ENCODE measurements at places on chromosomes 3 and 15. TPM values are rescaled to one million over a fixed set of nuclear protein-coding genes. Genes with fewer than 3 reads are reported as not detected.

The GOLGB1 gene
- 26.0 TPM for total RNA-seq

The RASGRP1 gene
- total RNA-seq, result 165 TPM

The IGDCC3 gene
- total RNA-seq, result not detected

The FETUB gene
- total RNA-seq, result not detected

GRCh38 chr3:154791611-154792010, 288.5 kb upstream of the MME start:
- DNase-seq, result no peak

- no peak for DNase-seq
These were observed 188.4 kb downstream of the ABHD5 start for GRCh38 chr3:43879166-43879565.

GRCh38 chr15:40277471-40277870, 5.4 kb downstream of the ANKRD63 start:
- DNase-seq, result no peak

- DNase-seq, result no peak
These were observed 106.2 kb upstream of the PLAAT1 start for GRCh38 chr3:193134856-193135255.

DNA sequence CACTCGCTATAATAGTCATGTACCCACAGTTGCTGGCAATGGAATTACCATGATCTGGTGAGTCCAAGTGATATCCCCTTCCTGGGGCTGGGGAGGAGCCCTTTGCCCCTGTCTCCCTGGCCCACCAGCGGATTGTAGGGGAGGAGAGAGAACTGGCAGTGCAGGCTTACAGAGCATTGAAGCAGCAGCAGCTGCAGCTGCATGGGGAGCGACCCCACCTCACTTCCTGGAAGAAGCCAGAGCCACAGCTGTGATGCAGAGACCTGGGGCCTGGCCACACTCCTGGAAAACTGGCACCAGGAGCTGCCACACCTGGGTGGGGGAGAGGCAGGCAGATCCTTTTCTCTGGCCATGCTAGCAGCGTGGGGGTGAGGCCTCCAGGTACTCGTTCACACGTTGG, 300.1 kb upstream of the PROK2 start:
- no peak for DNase-seq

DNA sequence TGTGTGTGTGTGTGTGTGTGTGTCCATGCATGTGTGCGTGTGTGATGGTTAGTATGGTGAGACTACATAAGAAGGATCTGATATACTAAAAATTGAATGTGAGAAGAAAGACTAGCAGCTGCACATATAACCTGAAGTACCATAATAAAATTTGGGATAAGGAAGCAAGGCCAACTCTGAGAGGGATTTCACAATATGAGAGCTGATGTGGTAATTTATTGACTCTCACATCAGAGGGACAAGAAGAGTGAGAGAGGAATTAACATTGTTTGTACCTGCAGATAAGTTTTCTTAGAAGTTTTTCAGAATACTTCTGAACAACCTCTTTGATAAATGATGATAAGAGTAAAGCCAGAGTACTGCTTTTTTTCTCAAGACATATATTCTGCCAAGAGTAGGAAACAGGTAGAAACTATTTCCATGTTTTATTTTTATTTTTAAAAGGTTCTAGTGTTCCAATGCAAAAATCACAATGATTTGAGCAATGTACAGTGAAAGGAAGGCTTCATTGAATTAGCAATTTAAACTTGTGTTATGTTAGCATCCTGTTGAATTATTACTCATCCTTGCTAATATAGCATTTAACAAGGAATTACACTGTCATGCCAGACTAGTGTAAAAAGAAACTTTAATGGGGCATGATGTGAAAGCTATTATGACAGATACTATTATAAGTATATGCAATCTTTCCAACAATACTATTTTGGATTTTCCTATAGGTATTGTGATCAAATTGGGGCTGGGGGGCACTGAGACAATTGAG, 415.5 kb upstream of the ARPP21 start:
- no peak for DNase-seq

DNA sequence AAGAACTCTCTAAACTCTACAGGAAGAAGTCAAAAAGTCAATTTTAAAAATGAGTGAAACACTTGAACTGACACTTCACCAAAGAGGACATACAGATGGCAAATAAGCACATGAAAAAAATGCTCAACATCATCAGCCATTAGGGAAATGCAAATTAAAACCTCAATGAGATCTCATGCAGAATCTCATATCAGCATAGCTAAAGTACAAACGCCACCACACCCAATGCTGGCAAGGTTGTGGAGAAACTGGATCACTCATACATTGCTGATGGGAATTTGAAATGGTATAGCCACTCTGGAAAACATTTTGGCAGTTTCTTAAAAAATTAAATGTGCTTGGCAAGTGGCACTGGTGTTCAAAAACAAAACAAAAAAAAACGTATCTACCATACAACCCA, 34.2 kb downstream of the MEGF11 start:
- no peak for DNase-seq

GRCh38 chr15:87952736-87953287, 303.7 kb downstream of the NTRK3 start:
- no peak for DNase-seq

DNA sequence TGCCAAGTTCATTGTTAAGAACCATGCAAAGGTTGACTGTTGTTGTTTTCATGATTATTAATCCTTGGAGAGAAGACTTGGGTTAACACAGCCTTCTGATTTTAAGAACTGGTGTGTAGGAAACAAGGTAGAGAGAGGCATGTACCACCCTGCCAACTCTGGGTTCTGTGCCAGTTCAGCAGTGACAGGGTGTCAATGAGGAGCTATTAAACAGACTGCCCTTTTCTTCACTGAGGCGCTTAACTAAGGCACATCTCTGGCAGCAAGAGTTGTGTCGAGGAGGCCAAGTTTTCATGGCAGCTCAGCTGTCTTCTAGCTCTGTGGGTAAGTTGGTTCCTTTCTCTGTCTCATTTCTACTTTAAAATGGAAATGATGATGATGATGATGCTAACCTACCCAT, 117.6 kb downstream of the FEZF2 start:
- DNase-seq, result no peak

All from activated CD8-positive, alpha-beta T cell treated with anti-CD3 and anti-CD28 coated beads, Interleukin-2, amount 10 ng/mL, durations not matched to agents 7 days and 5 days (primary cell).